RWPE2 (cell line): ENCODE measurements at places on chromosomes 7 and 10.
A peak's percentile ranks its signal among the peaks of the same experiment; 100 is the strongest.

- peak overlapping the region; percentile 2 for H3K4me3 ChIP-seq
- no peaks in the 10 kb centered on the region for H3K36me3 ChIP-seq
- H3K27ac ChIP-seq, result peak overlapping the region; percentile 46
- H3K4me1 ChIP-seq, result peaks cover 7% of the 10 kb centered on the region
- H3K27me3 ChIP-seq, result no peaks in the 10 kb centered on the region
Observed at GRCh38 chr7:155961241-155962190, 149.3 kb upstream of the SHH start.

GRCh38 chr7:132577206-132578049, 1.2 kb upstream of the PLXNA4 start:
- no peak overlapping the region for H3K27ac ChIP-seq
- peaks cover 67% of the 10 kb centered on the region for H3K27me3 ChIP-seq
- no peaks in the 10 kb centered on the region for H3K36me3 ChIP-seq
- DNase-seq, result no peak
- H3K4me3 ChIP-seq, result peak overlapping the region; percentile 13
- no peaks in the 10 kb centered on the region for H3K4me1 ChIP-seq

- no peak overlapping the region for H3K4me3 ChIP-seq
- no peaks in the 10 kb centered on the region for H3K27me3 ChIP-seq
- H3K27ac ChIP-seq, result no peak overlapping the region
- no peaks in the 10 kb centered on the region for H3K36me3 ChIP-seq
- no peak for DNase-seq
Observed at GRCh38 chr7:106139265-106140251, 27.4 kb upstream of the SYPL1 start.

GRCh38 chr7:140990193-140990962, 24.4 kb downstream of the MRPS33 start:
- DNase-seq, result no peak
- no peaks in the 10 kb centered on the region for H3K36me3 ChIP-seq
- no peaks in the 10 kb centered on the region for H3K4me1 ChIP-seq
- H3K27me3 ChIP-seq, result no peaks in the 10 kb centered on the region

DNA sequence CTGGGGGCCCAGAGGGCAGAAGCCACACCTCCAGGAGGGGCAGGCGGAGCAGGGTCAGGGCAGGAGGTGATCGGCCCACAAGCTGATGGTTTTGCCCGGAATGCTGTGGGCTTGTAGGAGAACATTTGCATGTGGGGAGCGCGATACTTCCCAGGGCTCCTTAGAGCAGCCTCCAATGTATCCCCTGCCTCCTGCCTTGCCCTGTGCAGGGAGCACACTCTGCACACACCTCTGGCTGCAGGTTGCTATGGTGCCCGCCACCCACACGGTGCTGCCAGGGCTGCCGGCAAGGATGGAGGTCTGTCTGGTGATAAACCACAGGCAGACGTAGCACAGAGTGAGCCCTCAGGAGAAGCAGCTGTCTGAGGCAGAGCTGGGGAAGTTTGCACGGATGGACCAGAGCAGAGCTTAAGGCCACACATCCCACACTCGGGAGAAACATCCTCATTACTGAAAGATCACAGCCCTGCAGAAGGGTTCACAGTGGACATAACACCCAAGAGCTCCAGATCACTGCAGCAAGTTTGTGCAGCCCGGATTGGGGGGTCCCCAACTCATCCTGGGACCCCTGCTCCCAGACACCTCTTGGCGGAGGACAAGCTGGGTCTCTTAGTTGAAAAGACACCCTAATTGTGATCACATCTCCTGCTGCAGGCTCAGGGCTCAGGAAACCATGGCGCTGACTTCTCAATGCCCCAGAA, 41.8 kb downstream of the VIPR2 start:
- peak; percentile 29 for DNase-seq
- H3K36me3 ChIP-seq, result no peaks in the 10 kb centered on the region
- H3K27me3 ChIP-seq, result no peaks in the 10 kb centered on the region
- H3K4me3 ChIP-seq, result no peak overlapping the region
- H3K27ac ChIP-seq, result no peak overlapping the region
- H3K4me1 ChIP-seq, result no peaks in the 10 kb centered on the region

DNA sequence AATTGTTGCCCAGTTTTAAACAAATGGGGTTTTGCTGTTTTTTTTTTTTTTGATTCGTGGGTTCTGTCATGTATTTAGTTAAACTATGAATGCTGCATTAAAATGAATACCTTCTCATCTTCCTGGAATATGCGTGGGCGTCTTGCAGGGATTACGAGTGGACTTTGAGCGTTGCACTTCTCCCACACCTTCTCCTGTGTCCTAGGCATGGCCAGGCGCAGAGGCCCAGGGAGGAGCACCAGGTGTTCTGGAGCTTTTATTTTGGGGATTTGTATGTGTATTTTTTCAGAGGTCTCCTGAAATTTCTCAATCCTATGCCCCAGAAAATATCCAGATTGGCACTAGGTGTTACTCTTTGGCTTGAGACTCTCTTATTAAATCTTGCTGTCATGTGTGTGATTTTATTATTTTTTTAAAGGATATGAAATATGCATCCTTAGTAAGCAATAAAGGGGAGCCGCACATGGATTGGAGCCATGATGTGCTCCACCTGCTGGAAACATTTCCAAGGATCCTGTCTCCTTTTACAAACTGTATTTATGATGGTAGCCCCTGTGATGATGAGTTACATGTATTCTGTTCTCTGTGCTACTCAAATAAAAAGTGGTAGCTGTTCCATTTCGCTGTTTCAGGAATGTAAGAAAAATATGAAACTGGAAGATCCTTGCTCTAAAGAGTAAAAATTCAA, 482.2 kb upstream of the KLF6 start:
- H3K36me3 ChIP-seq, result no peaks in the 10 kb centered on the region
- DNase-seq, result no peak
- H3K4me1 ChIP-seq, result peaks cover 8% of the 10 kb centered on the region
- no peak overlapping the region for H3K27ac ChIP-seq
- H3K4me3 ChIP-seq, result no peak overlapping the region

- DNase-seq, result no peak
- H3K4me1 ChIP-seq, result no peaks in the 10 kb centered on the region
- no peaks in the 10 kb centered on the region for H3K36me3 ChIP-seq
- H3K4me3 ChIP-seq, result no peak within 1 kb of the TSS
- no peaks in the 10 kb centered on the region for H3K27me3 ChIP-seq
- no peak within 1 kb of the TSS for H3K27ac ChIP-seq
Observed at GRCh38 chr10:69416695-69417094, at the start of gene TACR2. TACR2 (minus strand) TSS chr10:69416918; CDS start chr10:69416323, 595 bp downstream.

GRCh38 chr10:129274748-129275474, 192.1 kb upstream of the MGMT start:
- DNase-seq, result no peak
- no peaks in the 10 kb centered on the region for H3K4me1 ChIP-seq
- H3K36me3 ChIP-seq, result no peaks in the 10 kb centered on the region
- no peak overlapping the region for H3K27ac ChIP-seq

GRCh38 chr7:28272461-28272877, 91.9 kb upstream of the JAZF1 start:
- H3K27me3 ChIP-seq, result no peaks in the 10 kb centered on the region
- H3K4me1 ChIP-seq, result no peaks in the 10 kb centered on the region
- no peak overlapping the region for H3K4me3 ChIP-seq
- no peak for DNase-seq
- H3K27ac ChIP-seq, result no peak overlapping the region
